HCT116 (cell line): ENCODE measurements at places on chromosomes 7 and 10. TPM values are rescaled to one million over a fixed set of nuclear protein-coding genes. Genes with fewer than 3 reads are reported as not detected.

Gene ALKBH4
- 14.9 TPM for total RNA-seq

DNA sequence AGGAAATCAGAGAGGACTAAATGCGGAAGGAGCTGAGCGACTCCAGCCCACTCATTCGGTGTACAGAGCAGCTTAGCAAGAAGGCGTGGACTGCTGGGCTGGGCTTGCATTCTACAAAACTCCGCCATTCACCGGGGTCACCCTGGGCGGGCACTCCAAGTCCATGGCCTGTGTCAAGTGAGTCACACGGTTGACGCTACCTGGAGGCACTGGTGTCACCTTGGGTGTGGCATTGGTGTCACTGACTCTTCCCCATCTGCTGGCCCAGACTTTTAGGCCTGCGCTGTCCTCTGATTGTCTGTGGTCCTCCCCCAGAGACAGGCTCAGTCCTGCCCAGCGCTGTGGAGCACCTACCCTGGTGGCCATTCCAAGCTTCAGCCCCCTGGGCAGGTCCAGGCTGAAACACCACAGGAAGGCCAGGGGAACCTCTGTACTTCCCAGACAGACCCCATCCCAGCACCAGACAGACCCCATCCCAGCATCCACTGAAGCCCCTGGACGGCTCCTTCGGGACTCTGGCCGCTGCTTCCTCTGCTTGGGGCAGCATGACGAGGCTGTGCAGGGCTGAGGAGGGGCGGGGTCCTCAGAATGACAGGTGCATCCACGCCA lies 30.6 kb upstream of the CNPY1 start:
- DNase-seq: peak; percentile 13

DNA sequence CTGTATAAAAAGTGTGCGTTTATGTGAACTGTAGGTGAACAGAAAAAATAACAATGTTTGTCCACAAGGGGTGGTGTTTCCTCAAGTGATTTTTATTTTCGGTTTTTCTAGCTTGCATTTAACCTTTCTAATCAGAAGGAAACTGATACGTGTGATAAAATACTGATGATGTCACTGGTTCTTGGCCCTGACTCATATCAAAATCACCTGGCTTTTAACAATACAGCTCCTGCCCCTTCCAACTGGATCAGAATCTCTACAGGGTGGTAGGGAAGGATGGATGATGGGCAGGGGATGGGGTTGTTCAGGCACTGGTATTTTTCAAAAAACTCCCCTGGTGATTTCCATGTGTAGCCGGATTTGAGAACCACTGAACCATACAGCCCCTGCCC lies 10.9 kb downstream of the NPFFR1 start:
- DNase-seq: no peak

DNA sequence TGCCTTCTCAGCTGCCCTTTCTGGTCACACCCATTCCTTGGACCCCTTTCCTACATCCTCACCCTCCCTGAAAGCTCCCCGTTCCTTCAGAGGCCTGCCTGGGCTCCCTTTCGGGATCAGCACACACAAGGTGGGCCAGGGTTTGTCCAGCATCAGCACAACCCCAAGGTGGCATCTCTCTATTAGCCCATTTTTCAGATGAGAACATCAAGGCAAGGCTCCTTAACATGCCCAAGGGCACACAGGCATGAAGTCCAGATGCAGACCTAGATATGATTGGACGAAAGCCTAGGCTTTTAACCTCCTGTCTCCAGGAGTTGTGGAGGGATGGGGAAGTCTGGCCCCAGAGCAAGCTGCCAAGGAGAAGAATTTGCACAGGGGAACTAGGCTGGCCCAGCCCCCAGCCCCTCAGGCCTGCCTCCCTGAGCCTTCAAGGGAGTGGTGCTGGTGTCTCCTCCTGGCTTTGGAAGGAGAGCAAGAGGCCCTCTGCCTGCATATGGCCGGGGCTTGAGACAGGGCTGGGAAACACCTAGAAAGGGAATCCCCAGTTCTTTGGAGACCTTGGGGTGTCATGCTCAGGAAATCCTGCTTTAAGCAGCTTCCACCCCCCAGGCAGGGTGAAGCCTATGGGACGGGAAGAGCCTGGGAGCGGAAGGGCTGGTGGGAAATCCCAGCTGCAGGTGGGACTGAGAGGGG lies 9.0 kb upstream of the VSIR start:
- no peak for DNase-seq
